ENCODE measurements at places on chromosomes 6 and 20.

GRCh38 chr20:61809006-61809770 lies 256.5 kb downstream of the TAF4 start:
- DNase-seq = no peak

DNA sequence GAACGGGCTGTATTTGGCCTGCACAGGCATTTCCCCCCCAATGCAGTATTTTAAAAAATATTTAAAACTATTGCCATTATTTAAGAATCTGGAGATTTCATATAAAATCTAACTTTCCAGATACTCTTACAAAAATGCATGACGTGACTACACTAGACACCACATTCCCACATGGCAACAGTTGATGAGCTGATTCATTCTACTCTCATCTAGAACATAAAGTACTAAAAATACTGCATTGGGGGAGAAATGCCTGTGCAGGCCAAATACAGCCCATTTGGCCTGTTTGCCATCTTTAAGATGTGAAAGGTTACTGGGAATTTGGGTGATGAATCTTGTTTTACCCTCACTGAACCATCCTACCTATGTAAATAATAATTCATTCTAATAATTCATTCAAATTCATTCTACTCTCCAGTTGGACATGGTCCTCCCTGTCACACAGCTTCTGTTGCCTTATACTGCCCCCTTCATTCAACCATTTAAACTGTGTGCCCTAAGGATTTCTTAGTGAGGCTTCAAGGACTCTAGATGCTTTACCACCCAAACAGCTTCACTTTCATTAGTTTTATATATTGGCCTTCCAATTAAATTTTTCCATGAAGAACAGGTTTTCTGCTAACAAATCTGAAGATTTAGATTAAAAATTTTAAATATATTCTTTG lies 6.9 kb upstream of the ZSCAN16 start:
- peak; percentile 18 for DNase-seq

DNA sequence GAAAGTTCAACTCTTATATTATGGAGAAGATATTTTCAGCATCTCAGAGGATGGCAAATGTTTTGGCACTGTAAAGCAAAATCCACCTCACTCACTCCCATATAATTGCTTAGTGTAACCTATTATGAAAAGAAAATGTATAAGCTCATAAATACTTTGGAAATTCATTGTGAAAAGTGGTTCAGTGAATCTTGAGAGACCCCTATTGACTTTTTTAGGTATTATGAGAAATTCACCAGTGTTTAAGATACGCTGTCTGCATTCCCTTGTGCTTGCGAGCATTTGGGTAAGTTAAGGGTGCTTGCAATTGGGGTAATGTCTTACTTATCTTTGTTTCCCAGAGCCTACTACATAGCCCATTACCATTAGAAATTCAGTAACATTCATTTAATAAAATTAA lies 66.3 kb upstream of the BMP5 start:
- DNase-seq = no peak

GRCh38 chr6:85077098-85077497 lies 312.7 kb upstream of the TBX18 start:
- DNase-seq = no peak

DNA sequence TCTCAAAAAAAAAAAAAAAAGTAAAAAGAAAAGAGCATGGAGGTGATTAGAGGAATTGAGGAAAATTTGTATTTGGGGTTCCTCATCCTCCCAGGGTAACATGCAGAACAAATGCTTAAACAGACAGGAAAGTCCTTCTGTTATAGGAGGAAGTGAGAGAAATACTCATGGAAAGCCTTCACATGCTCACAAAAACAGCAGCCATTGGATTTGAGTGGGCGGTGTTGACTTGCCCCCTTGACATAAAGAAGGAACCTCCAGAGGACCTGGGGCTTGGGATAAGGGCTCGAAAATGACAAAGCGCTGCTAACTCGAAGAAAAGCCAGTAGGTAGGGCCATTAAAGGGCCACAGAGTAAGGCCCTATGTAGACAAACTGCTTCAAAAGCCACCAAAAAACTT lies 17.5 kb upstream of the SAMHD1 start:
- DNase-seq = no peak

- no peak for DNase-seq
These were observed 81.1 kb downstream of the CD40 start for GRCh38 chr20:46199198-46199597.

- DNase-seq = no peak
These were observed 191.2 kb upstream of the SOX4 start for GRCh38 chr6:21402368-21402767.

DNA sequence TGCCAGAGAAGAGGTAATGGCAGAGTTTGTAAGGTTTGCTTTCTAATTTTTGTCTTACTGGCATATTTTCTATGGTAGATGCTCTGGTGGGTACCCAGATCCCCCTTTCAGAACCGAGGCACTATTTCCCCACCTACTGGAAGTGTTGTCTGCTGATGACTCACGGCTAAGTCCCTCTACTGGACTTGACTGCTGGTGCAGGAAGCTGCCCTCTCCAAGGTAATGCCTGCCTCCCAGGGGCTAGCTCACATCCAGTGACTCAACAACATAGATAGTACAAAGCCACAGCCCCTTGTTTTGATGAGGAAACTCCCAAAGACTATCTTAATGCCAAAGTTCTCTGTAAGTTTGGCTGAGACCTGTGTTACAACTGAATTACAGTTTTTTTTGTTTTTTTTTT lies 285.4 kb upstream of the FLRT3 start:
- no peak for DNase-seq

GRCh38 chr6:146364816-146365594 lies 178.6 kb upstream of the RAB32 start:
- DNase-seq = no peak

- DNase-seq = no peak
These were observed 5.1 kb downstream of the SEMG2 start for GRCh38 chr20:45226287-45226686.

- DNase-seq = no peak
These were observed 103.6 kb downstream of the COL21A1 start for GRCh38 chr6:56143796-56144195.

DNA sequence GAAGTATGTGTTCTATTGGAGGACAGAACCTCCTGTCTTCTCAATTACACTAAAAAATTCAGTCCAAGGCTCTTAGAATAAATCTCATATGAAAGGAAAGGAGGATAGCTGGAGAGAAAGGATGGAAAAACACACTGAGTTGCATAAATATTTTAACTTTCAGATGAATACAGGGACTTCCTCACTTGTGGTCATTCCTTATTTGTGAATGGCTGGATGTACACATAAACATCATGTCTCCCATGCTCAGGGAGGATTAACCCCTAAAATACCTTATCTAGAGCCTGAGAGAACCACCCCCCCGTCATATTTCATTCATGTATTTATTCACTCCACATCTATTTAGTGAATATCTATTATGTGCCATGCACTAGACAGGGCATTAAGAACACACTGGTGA lies 217.6 kb upstream of the CITED2 start:
- no peak for DNase-seq

- no peak for DNase-seq
These were observed 341.7 kb downstream of the PRL start for GRCh38 chr6:21955053-21955595.

GRCh38 chr6:167702241-167702827 lies 124.4 kb upstream of the AFDN start:
- no peak for DNase-seq

DNA sequence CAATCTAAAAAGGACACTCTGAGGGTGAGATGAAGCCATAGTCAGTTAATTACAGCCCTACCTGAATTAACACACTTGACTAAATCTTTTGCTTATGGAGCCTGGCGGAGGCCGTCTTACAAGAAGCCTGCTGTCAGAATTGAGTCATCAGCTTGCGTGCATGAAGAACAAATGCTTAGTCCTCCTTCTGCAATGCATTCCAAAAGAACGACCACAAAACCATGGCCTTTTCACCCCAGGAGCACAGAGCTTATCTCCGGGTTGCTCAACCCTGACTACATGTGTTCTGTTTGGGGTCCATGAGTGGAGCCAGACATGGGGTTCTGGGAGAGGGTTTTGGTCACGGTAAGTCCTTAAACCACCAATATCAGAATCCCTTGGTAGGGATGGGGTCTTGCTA lies 318.1 kb downstream of the CLIC5 start:
- peak; percentile 66 for DNase-seq

DNA sequence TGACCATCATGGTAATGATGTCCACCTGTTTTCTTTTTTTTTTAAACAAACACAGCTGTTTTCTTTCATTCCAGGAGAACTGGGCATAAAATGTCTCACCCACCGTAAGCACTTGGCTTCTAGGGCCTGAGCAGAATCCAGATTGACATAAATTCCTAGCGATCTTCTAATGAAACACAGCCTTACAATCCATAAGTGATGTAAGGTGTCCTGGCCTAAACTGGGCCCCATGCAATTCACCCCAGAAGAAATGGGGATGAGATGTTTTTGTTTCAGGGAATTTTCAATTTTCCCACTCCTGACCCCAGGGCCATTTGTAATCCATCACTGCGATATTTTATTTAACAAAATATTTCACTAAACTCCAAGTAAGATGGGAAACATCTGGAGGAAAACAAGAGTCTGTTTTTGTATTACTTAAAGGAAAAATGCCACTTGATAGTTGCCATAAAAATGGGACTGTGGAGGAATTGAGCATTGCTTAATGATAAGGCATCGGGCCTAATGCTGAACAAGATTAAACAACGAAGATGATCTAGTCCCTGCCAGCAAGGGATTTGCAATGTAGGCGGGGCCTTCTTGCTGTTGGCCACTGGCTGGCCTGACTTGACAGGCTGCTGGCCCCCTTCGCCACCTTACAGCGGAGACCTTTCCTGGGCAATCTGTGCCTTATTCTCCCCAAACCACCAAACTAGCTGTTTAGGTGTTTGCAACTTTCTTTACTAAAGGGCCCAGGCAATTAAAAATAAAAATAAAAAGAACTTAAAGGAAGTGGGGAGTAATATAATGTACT lies 183.7 kb downstream of the CD109 start:
- DNase-seq = no peak

Data from AML-193 (cell line).